ENCODE measurements at places on chromosomes 2 and 18.
A peak's percentile ranks its signal among the peaks of the same experiment; 100 is the strongest.

DNA sequence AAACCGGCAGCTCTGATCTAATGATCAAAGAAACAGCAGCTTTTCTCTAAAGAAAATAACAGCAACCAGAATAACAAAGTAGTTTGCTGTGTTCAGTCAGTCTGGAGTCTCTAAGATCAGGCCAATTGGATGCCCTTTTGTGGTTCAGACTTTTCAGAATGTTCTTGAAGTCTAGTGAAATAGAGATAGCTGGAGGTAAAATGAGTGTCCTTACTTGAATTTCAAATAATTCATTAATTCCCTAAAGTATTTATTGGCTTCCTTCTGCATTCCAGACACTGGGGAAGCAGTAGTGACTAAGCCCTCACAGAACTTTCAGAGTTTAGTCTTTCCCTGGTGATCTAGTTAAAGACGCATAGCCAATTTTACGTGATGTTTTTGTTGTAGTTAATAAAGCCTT is 58.7 kb downstream of the C18orf54 start:
- H3K36me3 ChIP-seq, result no peaks in the 10 kb centered on the region
- H3K27ac ChIP-seq, result no peak overlapping the region
- H3K27me3 ChIP-seq, result no peaks in the 10 kb centered on the region
- no peak for DNase-seq
- H3K4me1 ChIP-seq, result no peaks in the 10 kb centered on the region

GRCh38 chr18:48639772-48640432 is 101.1 kb downstream of the CTIF start:
- no peak overlapping the region for H3K4me3 ChIP-seq
- no peaks in the 10 kb centered on the region for H3K36me3 ChIP-seq
- H3K27me3 ChIP-seq, result no peaks in the 10 kb centered on the region
- H3K27ac ChIP-seq, result no peak overlapping the region

DNA sequence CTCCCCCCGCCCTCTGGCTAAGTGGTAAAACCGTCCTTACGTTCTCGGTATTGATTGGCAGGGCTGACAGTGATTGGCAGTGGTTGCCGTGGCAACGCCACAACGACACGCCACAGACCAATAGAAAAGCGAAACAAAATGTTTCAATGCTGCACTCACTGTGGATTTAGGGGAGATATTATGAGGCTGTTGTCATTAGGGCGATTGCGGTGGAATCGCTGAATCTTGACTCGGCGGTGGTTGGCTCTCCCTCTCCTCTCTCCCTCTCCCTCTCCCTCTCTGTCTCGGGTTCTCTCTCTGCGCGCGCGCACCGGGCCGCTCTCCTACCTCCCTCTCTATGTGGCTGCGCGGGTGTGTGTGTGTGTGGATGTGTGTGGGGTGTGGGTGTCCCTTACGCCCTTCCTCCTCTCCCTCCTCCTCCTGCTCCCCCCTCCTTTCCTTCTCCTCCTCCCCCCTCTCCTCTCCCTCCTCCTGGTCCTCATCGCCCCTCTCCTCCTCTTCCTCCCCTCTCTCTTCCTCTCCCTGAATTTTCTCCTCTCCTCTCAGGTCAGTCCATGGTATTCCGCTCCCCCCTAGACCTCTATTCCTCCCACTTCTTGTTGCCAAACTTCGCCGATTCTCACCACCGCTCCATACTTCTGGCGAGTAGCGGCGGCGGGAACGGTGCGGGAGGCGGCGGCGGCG is at the start of gene SIX3:
TSS of gene SIX3 (plus strand) at position 152 of the 684 bp plus-strand sequence. CDS start at position 555, 403 bp downstream.
- no peak for DNase-seq
- H3K27ac ChIP-seq, result no peak within 1 kb of the TSS
- H3K27me3 ChIP-seq, result peaks cover 92% of the 10 kb centered on the region
- no peaks in the 10 kb centered on the region for H3K36me3 ChIP-seq

DNA sequence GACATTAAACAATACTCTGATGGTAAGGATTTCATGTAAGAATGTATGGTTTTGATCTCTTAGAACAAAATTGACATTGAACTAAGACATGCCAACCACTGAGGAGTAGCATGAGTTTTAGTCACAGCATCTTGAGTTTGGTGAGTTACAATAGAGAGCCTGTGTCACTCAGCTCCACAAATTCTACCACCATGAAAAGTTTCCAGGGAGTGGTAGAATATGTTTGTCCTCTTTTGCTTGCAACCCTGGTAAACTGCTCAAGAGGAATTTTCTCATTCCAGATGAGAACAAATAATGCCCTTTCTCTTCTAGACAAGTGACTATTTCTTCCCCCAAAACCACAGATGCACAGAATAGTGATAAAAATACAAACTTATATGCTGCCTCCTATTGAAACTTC is 502.0 kb upstream of the VRK2 start:
- H3K27ac ChIP-seq, result no peak overlapping the region
- no peaks in the 10 kb centered on the region for H3K27me3 ChIP-seq
- H3K36me3 ChIP-seq, result no peaks in the 10 kb centered on the region
- H3K4me3 ChIP-seq, result no peak overlapping the region
- DNase-seq, result no peak
- no peaks in the 10 kb centered on the region for H3K4me1 ChIP-seq

GRCh38 chr2:210198326-210198725 is 26.9 kb downstream of the ACADL start:
- no peak for DNase-seq
- peaks cover 3% of the 10 kb centered on the region for H3K27me3 ChIP-seq
- H3K4me3 ChIP-seq, result no peak overlapping the region
- no peak overlapping the region for H3K27ac ChIP-seq

- no peaks in the 10 kb centered on the region for H3K36me3 ChIP-seq
- H3K27ac ChIP-seq, result no peak overlapping the region
- DNase-seq, result no peak
These were observed 77.7 kb downstream of the GULP1 start for GRCh38 chr2:188369365-188369764.

GRCh38 chr2:61220768-61221167 is 58.8 kb downstream of the C2orf74 start:
- H3K36me3 ChIP-seq, result peaks cover 57% of the 10 kb centered on the region
- H3K27ac ChIP-seq, result no peak overlapping the region
- DNase-seq, result no peak
- H3K27me3 ChIP-seq, result no peaks in the 10 kb centered on the region
- no peak overlapping the region for H3K4me3 ChIP-seq

GRCh38 chr2:238852206-238852869 is 4.5 kb downstream of the TWIST2 start:
- no peaks in the 10 kb centered on the region for H3K4me1 ChIP-seq
- H3K27ac ChIP-seq, result no peak overlapping the region
- no peak for DNase-seq
- H3K4me3 ChIP-seq, result no peak overlapping the region

GRCh38 chr2:213125646-213126347 is 25.6 kb downstream of the IKZF2 start:
- peak overlapping the region; percentile 38 for H3K27ac ChIP-seq
- peaks cover 6% of the 10 kb centered on the region for H3K4me1 ChIP-seq
- H3K27me3 ChIP-seq, result no peaks in the 10 kb centered on the region
- no peak for DNase-seq
- no peak overlapping the region for H3K4me3 ChIP-seq
- H3K36me3 ChIP-seq, result no peaks in the 10 kb centered on the region

- DNase-seq, result no peak
- no peaks in the 10 kb centered on the region for H3K27me3 ChIP-seq
- no peaks in the 10 kb centered on the region for H3K4me1 ChIP-seq
- no peak overlapping the region for H3K27ac ChIP-seq
These were observed 568.1 kb upstream of the CRIM1 start for GRCh38 chr2:35787302-35788031.

GRCh38 chr2:46954951-46955571 is 39.5 kb upstream of the MCFD2 start:
- H3K36me3 ChIP-seq, result peaks cover 26% of the 10 kb centered on the region
- H3K4me1 ChIP-seq, result no peaks in the 10 kb centered on the region
- no peak overlapping the region for H3K27ac ChIP-seq
- no peak for DNase-seq
- no peak overlapping the region for H3K4me3 ChIP-seq

- no peaks in the 10 kb centered on the region for H3K4me1 ChIP-seq
- peak; percentile 37 for DNase-seq
- H3K36me3 ChIP-seq, result no peaks in the 10 kb centered on the region
- no peak overlapping the region for H3K27ac ChIP-seq
These were observed 92.6 kb downstream of the CMPK2 start for GRCh38 chr2:6773007-6773693.

DNA sequence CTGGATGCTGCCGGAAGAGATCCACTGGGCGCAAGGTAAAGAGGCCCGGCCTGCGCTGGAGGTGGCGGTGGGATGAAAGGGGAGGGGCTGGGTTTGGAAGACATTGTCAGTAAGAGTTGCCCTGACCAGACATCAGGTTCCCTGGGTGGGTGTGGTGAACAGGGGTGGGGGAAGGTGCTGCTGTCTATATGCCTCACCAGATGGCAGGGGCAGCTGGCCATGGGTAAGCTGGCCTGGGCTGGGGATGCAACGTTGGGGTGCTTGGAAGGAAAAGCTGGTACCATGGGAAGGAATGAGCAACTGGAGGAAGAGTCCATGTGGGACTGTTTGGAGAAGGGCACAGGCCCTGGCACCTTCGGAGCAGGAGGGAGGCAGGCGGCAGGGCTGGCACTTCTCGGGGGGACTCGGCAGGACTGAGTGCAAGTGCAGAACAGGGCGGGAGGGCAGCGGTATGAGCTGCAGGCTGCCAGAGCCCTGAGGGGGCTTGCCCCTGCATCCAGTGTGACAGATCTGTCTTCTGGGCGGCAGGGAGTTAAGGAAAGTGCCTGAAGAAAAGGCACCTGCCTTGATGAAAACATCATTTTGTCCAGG is 146.4 kb downstream of the DYSF start:
- H3K4me3 ChIP-seq, result no peak overlapping the region
- no peak for DNase-seq
- H3K36me3 ChIP-seq, result no peaks in the 10 kb centered on the region
- H3K27ac ChIP-seq, result no peak overlapping the region
- no peaks in the 10 kb centered on the region for H3K27me3 ChIP-seq

DNA sequence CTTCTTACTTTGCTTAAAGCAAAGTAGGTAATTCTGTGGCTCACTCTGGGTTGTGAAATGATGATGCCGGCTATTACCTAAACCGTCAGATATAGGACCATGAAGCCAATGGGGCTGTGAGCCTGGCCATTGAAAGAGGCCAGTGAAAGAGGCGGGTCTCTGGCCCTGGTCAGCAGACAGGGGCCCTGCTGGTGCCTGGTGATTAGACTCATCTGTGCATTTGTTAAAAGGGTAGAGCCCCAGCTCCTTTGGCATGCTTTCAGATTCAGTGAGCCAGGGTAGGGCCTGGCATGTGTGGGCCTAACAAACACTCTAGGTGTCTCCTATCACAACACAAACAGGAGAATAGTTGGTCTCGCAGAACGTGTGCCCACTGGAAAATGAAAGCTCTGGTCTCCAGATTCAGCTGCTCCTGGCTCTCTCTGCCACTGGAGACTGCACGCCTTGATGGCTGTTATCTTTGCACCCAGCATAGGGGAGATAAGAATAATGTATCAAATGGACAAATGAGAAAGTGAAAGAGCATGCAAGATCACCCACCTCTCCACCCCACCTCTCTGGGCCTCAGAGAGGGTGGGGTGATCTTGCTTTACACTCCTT is 6.9 kb downstream of the LRRC30 start:
- no peaks in the 10 kb centered on the region for H3K4me1 ChIP-seq
- H3K36me3 ChIP-seq, result no peaks in the 10 kb centered on the region
- H3K27ac ChIP-seq, result no peak overlapping the region
- no peak overlapping the region for H3K4me3 ChIP-seq

GRCh38 chr2:212549941-212550340 is 11.3 kb upstream of the ERBB4 start:
- no peaks in the 10 kb centered on the region for H3K36me3 ChIP-seq
- no peak overlapping the region for H3K4me3 ChIP-seq
- DNase-seq, result no peak
- H3K27ac ChIP-seq, result no peak overlapping the region
- H3K4me1 ChIP-seq, result no peaks in the 10 kb centered on the region
- no peaks in the 10 kb centered on the region for H3K27me3 ChIP-seq

DNA sequence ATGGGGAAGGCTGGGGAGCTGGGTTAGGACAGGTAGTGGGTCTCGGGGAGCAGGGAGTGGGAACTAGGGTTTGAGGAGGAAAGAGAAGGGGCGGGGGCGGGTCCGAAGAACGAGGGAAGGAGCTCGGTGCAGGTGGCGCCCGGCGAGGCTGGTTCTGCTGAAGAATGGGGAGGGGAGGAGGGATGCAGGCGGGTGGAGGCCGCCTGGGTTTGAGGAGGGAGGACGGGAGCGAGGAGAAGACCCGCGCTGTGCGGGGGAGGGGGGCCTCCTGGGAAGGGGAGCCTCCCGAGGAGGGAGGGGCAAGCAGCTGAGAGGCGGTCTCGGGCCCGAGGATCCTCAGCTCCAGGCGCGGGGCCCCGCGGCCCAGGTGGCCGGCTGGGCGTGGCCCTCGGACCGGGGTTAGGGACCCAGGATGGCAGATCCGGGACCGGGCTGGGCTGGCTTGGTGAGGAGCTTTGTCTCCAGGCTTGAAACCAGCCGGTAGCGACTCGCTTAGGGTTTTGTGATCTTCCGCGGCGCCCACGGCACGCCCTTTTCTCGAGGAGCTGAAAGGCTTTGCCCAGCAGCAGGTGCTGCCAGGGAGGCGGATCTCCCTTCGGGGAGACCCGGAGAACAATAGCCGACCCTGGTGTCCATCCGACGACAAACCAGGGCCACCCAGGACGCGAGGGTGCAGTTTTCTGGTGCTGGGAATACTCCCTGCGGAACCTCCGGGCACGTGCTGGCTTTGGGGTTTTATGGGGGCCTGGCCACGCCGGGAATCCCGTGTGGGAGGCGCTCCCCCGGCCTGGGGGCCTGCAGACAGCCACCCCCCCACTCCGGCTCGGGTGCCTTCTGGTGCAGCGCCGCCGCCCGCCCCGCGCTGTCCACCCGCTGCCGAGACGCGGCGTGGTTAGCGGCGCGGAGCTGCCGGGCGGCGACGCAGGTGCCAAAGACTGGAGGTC is 1.4 kb downstream of the DPYSL5 start:
- DNase-seq, result no peak
- no peak overlapping the region for H3K27ac ChIP-seq
- peaks cover 39% of the 10 kb centered on the region for H3K4me1 ChIP-seq
- no peaks in the 10 kb centered on the region for H3K36me3 ChIP-seq

DNA sequence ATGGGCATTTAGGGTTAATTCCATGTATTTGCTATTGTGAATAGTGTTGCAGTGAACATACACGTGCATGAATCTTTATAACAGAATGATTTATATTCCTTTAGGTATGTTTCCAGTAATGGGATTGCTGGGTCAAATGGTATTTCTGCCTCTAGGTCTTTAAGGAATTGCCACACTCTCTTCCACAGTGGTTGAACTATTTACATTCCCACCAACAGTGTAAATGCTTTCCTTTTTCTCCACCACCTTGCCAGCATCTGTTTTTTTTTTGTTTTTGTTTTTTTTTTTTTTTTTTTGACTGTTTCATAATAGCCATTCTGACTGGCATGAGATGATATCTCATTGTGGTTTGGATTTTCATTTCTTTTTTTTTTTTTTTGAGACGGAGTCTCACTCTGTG is 62.4 kb downstream of the GTF3C3 start:
- H3K27ac ChIP-seq, result no peak overlapping the region
- no peak for DNase-seq
- H3K4me1 ChIP-seq, result no peaks in the 10 kb centered on the region
- no peaks in the 10 kb centered on the region for H3K27me3 ChIP-seq

Measured in T-cell (primary cell).